ENCODE measurements at places on chromosomes 5 and 9.

- DNase-seq = no peak
Measured at GRCh38 chr5:158376679-158377078, 517.7 kb upstream of the CLINT1 start.

DNA sequence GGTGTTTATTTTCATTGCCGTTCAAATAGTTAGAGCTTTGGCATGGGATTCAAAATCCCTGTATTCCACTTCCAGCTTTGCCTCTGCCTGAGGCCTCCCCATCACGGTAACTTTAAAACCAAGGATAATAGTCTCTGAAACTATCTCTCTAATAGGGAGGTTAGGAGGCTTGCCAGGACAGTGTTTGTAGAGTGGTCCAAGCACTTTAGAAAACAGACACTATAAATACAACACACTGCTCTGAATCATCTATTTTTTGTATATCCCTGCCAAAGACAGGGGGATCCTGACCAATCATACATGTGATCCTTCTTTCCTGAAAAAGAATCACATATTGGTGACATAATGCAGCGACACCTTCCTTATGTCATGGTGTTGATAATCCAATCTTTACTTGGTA, 326.8 kb downstream of the BNC2 start:
- DNase-seq = no peak

GRCh38 chr5:3118340-3118739, 366.9 kb upstream of the IRX2 start:
- no peak for DNase-seq

DNA sequence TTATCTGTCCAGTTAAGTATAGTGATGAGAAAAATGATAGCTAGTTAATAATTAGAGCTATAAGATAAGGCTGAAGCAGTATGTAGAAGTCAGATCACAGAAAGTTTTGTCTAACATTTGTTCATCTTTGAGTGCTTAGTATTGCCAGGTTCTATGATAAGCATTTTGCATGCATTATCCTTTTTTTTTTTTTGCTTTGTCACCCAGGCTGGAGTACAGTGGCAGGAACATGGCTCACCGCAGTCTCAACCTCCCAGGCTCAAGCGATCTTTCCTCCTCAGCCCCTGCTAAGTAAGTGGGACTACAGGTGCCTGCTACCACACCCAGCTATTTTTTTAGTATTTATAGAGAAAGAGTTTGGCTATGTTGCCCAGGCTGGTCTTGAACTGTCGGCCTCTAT, 17.5 kb downstream of the BAAT start:
- no peak for DNase-seq

- DNase-seq = no peak
Measured at GRCh38 chr9:110432253-110432652, 94.6 kb upstream of the TXNDC8 start.

GRCh38 chr5:169988206-169988605, 7.9 kb upstream of the INSYN2B start:
- no peak for DNase-seq

- DNase-seq = no peak
Measured at GRCh38 chr5:23451156-23451555, 56.3 kb upstream of the PRDM9 start.

- no peak for DNase-seq
Measured at GRCh38 chr5:178380541-178381074, 148.0 kb upstream of the PHYKPL start.

GRCh38 chr9:114372921-114373448, 14.8 kb downstream of the AKNA start:
- peak; percentile 96 for DNase-seq

GRCh38 chr9:130174920-130175321, 2.7 kb downstream of the NCS1 start:
- DNase-seq = no peak

GRCh38 chr5:106875591-106876297, 795.0 kb downstream of the EFNA5 start:
- peak; percentile 12 for DNase-seq

DNA sequence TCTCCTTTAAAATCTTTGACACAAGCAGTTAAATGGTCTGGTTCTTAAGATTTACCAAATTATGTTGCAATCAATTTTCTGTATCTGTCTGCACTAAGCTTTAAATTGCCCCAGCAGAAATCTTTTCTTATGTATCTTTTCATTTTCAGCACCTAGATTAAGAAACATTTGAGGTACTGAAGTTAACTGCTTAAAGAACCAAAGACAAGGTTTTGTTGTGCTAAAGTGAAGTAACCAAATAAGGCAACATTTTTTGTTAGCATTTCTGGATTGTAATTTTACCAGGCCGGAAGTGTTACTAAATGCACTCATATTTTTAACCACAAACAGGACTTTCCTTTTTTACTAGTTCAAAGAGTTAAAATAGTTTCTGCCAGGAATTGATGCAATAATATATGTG, 24.1 kb upstream of the MTAP start:
- DNase-seq = peak; percentile 25

DNA sequence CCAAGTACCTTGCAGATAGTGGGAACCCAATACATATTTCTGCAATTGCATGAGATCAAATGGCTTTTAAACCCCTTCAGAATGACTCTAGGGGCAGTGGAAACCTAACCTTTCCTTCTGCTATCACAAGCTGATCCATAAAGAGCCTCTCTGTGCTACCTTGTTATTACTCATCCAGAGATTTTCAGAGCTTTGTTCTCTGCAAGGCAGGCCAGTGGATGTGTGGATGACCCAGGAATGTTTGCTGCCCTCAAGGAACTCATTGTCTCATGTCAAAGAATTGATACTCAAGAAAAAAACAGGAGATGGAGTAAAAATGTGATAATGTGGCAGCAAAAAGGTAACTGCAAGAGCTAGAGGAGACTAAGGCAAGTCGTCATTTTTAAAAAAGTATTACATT, 164.1 kb downstream of the HMHB1 start:
- no peak for DNase-seq
